ENCODE measurements at places on chromosomes 3 and 15.

- no peak for DNase-seq
Observed at GRCh38 chr3:107112356-107112755, 264.9 kb upstream of the CCDC54 start.

GRCh38 chr15:65805019-65805745 is 13.1 kb upstream of the DENND4A start:
- no peak for DNase-seq

DNA sequence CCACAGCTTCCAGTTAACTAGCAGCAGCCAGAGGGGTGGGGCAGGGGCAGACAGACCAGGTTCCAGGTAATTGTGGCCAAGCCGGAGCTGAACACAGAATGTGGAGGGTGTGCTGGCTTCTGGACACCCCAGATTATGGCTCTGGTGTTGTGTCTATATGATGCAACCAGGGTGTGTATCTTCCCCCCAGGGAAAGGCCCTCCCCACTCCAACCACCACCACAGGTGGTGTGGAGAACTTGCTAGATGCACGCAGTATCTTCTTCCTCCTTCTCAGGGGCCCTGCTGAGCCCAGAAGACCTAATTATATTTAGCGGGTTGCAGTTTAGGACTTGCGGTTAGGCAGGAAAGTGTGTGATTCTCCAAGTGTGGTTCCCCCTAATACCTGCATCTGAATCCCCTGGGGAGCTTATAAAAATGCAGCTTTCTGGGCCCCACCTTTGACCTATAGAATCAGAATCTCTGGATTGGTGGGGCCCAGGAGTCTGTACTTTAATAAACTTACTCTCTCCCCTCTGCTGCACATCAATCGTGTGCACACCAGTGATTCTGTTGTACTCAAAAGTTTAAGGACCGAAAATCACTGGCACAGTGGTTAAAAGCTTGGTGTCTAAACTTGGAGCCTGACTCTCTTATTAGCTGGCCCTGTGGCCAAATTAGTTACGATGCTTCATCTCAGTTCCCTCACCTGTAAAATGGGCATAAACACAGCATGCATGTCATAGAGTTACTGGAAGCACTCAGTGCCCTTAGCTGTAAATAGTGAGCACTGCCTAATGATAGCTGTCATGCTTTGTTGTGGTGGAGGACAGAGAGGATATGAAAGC is 379.1 kb upstream of the PROK2 start:
- no peak for DNase-seq

DNA sequence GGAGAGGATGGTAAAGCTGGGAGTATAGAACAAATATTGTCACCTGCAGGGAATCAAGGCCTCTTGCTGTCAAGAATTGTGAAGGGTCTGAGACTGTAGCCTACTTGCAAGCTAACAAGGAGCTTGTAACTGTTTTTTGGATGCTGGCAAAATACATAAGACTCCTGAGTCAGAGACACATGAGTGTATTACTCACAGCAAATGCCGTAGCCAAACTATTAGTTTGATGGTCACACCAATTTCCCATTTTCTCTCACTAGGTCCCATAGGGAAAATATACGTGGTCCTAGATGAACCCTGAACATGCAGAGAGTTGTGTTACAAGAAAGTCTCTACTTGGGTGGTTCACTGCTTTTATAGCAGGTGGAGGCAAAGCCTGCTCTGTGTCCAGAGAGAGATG is 44.7 kb upstream of the LIPC start:
- DNase-seq = peak; percentile 66

GRCh38 chr3:72298201-72299152 is 513.5 kb upstream of the PROK2 start:
- no peak for DNase-seq

- no peak for DNase-seq
Observed at GRCh38 chr3:178420033-178420432, 116.2 kb upstream of the KCNMB2 start.

DNA sequence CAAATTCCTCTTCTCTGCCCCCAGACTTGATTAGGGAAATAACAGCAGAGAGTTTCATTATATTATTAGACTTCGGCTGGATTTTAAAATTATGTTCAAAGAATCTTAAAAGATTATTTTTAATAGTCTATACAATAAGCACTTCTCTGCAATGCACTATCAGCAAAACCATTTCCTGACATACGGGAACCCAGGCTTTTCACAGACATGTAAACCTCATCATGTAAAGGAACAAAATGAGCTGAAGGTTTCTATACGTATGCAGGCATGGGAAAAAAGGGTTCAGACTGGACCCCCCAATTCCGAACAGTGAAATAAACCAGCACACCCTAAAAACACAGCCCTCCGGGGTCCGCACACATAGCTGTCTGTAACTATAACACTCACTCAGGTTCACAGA is 77.5 kb upstream of the LMOD3 start:
- no peak for DNase-seq

DNA sequence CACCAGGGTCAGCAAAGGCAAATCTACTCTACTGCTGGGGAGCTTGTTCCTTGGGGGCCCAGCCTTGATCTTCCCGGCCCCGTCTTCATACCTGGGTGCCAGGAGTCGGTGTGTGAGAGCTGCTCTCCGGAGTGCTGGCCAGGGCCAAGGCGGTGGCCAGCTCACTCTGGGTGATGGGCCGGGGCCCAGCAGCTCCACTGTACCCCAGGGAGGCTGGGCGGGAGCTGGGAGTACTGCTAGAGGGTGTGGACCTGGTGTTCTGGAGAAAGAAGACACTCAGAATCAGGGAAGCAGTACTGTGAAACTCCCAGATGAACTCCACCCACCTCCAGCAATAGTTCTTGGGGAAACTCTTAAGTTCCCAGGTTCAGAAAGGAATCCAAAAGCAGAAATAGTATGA is 11.9 kb downstream of the UBL7 start:
- no peak for DNase-seq

GRCh38 chr3:40152482-40153133 is 156.9 kb upstream of the EIF1B start:
- no peak for DNase-seq

DNA sequence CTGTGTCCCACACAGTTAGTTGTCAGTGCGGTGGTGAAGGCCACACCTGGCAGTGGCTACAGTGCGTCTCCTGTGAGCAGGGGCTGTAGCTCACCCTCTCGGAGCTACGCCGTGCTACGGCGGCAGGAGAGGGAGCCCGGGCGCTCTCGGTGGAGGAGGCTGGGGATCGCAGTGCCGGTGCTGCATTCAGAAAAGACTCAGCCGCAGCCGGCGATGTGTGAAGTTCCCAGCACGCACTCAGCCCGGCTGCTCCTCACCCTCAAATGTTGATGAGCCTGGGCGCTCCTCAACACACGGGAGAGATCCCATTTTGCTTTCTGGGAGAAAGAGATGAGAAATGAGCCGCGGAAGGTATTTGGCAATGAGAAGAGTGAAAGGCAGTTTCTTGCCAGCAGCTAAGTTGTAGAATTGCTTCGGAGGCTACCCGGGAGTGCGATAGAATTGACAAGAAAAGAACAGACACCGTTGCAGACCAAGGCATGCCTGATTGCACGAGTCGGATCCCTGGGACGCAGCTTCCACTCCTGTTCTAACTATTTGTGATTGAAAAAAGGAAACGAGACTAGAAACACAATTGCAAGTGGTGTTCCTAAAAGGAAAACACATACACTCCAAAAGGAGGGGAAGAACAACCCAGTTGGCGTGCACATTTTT is at the start of gene UNC13C:
Gene UNC13C (plus strand): TSS at position 189 of the 654 bp plus-strand sequence. CDS start 34,463 bp downstream, outside the sequence.
- DNase-seq = no peak

GRCh38 chr15:66955001-66955516 is 110.3 kb upstream of the SMAD3 start:
- no peak for DNase-seq

DNA sequence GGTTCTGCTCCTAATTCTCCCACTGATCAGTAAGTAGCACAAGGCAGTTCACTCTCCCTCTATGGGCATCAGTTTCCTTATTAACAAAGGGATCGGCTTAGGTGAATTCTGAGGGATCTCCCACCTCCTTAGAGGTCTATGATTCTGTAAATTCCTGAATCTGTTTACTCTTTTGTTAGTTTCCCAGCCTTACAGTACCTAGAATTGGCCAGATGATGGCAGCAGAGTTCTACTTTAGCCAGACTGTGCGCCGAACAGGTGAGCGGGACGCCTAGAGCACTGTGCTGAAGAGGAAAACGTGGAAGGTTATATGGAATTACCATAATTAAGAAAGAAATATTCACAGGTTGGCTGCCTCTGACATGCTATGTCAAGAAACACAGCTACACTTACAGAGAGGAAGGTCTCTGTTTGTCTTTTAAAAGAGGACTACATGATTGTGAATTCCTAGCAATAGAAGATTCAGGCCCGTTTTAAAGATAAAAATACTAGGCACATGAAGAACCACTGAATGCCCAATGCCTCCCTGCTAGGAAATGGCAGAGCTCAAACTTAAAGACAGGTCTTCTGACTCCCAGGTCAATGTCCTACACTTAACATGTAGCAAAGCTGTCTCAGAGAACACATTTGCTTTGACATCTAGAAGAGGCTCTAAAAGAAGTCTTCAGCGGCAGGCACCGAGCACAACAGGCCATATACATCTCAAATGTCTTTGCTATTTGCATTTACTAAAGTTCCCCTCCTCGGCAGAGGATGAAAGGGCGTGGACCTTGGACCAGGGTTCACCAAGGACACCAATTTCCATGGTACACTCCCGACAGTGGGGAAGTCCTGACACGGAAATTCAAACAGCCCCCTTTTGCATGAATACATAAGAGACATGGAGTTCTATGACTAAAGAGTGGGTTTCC is 259.9 kb downstream of the FGF12 start:
- peak; percentile 15 for DNase-seq

DNA sequence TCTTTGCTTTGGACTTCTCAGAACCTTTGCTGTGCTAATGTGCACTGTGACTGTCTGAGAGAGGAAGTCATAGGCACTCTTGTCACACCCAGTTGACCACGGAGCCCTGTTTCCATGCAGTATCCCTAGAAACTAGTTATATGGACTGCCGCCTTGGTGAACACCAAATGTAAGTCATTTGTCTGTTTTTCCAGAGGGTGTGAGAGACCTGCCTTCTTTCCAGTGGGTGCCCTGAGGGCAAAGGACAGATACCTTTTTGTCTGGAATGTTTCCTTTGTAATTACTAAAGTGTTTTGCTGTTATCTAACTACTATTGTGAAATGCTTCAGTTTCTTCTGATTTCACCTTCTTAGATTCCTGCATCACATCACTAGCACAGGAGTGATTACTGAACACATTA is 91.8 kb downstream of the LARS2 start:
- peak; percentile 72 for DNase-seq

GRCh38 chr3:141738891-141739363 is 829 bp downstream of the RNF7 start:
- DNase-seq = peak; percentile 6

GRCh38 chr3:193987186-193987585 is 148.8 kb upstream of the HES1 start:
- DNase-seq = no peak

DNA sequence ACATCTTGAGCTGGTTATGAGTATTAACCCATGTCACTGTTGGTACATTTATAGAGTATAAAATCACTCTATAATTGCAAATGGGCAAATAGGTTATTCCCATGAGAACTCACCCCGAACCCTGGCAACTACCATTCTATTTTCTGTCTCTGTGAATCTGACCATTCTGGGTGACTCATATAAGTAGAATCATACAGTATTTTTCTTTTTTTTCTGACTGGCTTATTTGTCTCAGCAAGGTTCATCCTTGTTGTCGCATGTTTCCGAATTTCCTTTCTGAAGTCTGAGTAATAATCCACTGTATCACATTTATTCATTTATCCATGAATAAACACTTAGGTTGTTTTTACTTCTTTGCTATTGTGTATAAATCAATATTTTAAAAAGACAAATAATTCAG is 59.9 kb upstream of the CHRM5 start:
- no peak for DNase-seq

GRCh38 chr3:11391174-11391879 is 119.1 kb downstream of the ATG7 start:
- DNase-seq = no peak

- no peak for DNase-seq
Observed at GRCh38 chr3:37864904-37865303, 3.2 kb downstream of the CTDSPL start.

DNA sequence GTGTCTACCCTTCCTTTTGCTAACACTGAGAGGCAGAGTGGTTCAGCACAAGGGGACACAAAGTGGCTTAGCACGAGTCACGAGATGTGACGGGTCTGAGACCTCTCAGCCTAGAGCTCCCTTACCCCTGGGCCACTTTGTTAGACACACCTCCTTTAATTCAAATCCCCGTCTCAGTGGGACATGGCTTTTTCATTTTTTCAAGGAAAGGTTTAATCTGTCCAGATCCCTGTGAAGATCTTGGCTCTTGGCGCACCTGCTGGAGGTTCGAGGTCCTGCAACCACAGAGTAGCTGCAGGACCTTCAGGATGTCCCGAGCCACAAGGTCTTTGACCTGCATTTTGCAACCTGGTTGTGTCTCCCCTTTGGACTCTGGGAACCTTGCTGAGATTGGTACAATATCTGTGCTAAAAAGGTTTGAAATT is 52.0 kb downstream of the LPP start:
- no peak for DNase-seq

Measured in epithelial cell of proximal tubule (primary cell).